ENCODE measurements at places on chromosomes 7 and 10.

GRCh38 chr7:38308140-38308539, 34.7 kb upstream of the TARP start:
- DNase-seq, result no peak

GRCh38 chr7:83984591-83984990, 210.0 kb downstream of the SEMA3A start:
- no peak for DNase-seq

DNA sequence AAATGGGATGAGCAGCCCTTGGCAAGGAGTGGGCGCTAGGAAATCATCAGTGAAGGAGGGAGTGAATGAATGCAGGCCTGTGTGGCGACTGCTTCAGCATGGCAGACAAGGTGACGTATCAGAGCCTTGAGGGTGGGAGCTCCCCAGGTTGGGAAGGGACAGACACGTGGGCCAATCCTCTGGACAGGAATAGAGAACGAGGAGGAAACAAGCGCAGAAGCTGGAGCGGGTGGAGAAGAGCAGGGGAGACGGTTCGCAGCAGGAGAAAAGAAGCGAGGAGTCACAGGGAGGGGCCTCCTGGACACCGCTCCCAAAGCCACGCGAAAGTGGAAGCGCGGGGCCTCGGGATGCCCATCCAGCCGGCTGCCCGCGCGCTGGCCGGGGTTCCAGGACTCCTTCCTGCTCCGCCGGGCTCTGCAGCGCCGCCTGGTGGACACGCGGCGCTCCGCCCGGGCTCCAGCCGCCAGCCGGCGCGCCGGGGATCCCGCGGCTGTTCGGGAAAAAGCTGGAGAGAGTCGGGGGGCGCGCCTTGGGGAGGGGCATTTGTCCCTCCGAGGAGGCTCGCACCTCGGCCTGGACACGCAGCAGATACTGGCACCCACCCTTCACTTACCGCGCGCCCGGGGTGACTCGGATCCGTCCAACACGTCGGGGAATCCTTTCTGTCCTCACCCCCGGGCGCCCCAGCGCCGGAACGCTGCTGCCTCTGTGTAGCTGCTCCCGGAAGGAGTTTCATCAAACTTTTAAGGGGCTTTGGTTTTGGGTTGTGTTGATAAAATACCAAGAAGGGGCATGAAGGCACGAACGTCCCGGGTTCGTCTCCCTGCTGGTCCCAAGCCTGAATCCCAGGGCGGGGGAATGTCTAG, 6.3 kb downstream of the ZNF503 start:
- DNase-seq, result no peak

GRCh38 chr7:137462847-137463246, 119.3 kb upstream of the PTN start:
- no peak for DNase-seq

DNA sequence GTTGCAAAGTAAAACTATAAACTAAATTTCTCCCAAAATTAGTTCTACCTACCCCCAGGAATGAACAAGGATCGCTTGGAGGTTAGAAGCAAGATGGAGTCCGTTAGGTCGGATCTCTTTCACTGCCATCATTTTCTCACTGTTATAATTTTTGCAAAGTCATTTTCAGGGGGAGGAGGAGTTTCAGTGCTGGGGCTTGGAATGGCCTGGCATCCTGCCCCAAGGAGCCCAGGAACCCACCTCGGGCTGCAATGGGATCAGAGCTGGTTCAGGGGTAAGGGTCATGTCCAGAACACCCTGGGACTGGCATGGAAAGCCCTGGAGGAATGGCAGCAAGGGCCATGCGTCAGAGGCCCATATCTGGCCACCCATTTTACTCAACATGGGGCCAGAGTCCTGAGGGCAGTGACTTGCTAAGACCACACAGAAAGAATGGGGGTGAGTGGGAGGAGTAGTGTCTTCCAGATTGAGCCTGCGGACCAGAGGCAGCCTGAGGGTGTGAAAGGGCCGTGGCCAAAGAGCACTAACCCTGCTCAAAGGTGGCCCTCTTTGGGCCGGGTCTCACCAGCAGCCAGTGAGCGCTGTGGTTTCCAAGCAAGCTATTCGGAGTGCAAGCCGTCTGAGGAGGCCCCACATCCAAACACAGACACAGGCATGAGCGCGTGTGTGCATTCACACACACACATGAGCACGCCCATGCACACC, 31.8 kb downstream of the GPRIN2 start:
- DNase-seq, result no peak

DNA sequence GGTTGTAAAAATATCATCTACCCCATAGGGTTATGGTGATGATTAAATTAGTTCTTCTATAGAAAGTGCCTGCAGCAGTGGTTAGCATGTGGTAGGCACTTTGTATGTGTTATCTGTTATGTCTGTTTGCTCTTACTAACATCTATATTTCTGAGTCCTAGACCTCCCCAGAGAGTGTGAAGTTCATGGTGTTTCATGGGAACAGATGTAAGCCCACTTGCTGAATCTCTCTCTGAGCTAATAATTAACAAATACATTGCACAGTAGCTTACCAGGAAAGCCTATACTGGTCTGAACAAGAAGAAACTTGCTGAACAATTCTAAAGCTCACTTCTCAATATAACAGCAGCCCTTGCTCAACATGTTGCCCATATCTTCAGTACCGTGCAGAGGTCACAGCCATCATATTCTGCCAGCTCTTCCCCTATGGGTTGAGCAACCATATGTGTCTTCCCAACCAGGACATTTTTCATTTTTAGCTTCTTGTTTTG, 100.1 kb downstream of the NPSR1 start:
- DNase-seq, result no peak

DNA sequence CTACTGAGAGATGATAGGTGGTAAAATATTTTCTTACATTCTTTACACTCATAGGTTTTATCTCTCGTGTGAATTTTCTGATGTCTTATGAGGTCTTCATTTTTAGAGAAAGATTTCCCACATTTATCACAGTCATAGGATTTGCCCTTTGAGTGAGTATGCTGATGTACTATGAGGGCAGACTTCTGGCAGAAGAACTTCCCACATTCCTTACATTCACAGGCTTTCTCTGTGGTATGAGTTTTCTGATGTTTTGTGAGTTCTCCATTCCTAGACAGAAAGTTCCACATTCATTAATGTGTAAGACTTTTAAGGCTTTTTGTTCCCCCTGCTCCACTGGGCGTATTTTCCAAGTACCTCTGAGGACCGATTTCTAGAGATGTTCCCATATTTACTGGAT, 23.5 kb downstream of the ZNF25 start:
- no peak for DNase-seq

- no peak for DNase-seq
These were observed 122.7 kb downstream of the PRKAG2 start for GRCh38 chr7:151754142-151754590.

DNA sequence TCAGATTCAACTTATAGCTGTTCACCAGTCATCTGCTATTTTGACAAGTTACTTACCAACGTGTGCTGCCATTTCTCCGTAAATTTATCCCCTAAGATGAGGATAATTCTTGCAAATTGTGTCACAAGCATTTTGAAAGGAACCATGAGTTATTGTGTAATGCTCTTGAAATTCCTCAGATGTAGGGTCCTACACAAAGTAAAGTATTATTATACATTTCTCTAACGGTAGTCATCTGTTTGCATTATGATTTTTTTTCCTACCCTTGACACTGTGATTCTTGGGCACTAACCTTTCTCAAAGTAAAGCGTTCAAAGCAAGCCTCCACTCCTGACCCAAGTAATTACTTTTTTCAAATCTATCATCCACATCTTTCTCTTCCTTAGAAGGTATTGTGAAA, 8.1 kb downstream of the HERC4 start:
- no peak for DNase-seq

DNA sequence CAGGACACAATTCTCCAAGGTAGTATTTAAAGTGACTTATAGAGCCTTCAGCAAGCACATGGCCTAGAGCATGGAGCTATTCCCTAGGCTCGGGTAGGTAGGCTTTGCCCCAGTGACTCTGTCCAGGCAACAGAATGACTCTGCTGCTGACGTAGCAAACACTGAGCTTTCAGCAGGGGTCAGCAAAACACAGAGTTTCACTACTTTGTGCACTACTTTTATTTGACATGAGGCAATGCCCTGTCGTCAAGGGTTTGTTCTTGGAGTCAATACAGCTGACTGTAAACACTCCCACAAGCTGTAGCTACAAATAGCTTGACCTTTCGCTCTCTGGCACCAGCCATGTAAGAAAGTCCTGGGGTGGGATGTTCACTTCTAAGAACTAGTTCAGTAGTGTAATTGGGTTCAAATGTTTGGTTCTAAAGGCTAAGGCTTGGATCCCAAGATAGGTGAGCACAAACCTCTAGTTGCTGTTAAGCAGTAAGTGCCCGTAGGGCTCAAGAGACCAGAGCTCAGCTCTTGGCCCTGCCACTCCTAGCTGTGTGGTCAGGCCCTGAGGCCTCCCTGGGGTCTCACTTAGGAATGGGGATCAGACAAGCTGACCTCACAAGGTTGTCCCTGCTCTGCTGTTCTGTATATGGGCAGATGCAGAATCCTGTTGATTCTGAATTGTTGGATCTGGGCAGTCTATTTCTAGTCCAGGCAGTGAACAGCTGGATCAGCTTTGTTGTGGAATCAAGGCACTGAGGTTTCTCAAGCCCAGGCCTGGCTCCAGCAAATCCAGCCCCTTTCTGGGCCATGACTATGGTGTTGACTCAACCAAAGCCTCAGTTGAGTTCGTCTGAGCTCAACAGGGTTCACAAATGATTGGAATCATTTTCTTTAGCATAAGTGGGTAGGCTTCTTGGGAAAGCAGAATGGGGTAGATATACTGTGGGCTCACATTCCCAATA, 10.7 kb downstream of the NODAL start:
- no peak for DNase-seq

DNA sequence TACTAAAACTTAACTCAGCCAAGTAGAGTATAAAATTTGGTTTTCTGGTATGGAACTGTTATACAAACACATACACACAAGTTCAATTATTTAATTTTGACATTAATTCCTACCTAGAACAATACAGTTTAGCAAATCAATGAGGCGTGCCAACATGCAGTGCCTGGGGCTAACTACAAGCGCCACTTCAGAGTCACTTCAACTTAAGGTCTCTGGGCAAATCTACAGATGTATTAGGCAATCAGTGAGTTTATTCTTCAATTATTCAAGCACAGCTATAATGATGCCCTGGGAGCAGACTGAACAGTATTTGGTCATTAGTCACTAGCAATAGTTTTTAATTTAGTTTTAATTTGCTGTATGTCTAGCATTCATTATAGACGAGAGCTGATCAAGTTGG, 51.6 kb downstream of the HIBADH start:
- peak; percentile 97 for DNase-seq

DNA sequence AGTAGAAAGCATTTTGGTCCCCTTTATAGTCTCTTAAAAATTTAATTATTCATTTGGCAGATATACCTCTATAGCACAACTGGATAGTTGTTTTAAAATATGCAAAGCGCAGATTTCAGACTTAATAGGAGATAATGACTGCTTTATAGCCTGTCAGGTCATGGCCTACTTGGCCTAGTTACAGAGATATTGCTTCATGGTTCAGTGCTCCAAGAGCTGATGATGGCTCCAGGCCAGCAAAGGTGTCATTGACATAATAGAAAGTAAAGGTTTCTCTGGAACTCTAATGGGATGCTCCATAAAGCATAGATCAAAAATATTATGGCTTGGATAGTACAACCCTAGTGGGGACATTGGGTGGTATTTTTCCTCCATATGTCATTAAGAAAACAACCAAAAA, 285.7 kb downstream of the NXPH1 start:
- peak; percentile 97 for DNase-seq

GRCh38 chr10:71878327-71879034, 27.4 kb upstream of the PSAP start:
- DNase-seq, result no peak

DNA sequence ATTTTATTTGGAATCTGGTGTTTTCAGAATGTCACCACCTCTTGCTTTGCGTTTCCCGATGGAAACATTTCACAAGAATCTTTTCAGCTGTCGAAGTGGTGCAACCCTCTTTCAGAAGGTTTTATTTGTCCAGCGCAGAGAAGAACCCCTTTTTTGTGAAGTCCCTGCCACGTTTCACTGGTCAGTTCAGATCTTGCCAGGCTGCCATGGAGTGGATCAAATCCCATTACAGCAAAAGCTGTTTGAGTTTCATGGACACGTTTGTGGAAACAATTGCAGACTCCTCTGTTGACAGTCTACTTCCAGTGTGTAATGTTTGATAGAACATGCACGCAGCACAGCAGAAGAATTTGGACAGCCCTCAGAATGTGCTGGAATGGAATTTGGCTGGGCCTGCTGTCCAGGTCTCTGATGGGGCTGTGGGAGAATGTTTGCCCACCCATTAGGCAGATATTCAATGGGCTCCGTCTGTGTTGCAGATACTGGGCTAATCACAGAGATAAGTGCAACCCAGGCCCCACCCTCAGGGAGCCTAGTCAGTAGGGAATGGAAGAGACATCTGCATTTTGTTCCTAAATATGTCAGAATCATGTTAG, 143.2 kb downstream of the GRK5 start:
- DNase-seq, result no peak

DNA sequence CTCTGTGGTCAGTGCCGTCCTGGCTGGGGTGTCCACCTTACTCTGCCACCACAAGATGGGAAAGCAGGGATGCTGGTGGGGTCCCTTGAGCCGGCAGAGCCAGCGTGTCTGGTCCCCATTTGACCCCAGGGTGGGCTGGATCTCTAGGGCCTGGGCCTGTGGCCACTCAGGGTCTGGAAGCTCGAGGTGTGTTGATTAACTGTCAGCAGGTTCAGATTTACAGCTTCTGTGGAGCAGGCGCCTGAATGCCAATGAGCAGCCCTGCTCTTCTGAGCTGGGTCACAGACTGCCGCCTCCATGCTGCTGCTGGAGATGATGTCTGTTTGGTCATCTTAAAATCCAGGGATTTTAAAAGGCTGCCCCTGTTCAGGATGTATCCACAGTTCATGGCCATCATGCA, 11.3 kb upstream of the DPYSL4 start:
- no peak for DNase-seq

GRCh38 chr10:49290607-49291006, 8.4 kb upstream of the C10orf71 start:
- no peak for DNase-seq

- no peak for DNase-seq
These were observed 82.7 kb downstream of the PLCE1 start for GRCh38 chr10:94076325-94076841.

GRCh38 chr7:77904252-77904651, 105.7 kb downstream of the PHTF2 start:
- DNase-seq, result no peak

DNA sequence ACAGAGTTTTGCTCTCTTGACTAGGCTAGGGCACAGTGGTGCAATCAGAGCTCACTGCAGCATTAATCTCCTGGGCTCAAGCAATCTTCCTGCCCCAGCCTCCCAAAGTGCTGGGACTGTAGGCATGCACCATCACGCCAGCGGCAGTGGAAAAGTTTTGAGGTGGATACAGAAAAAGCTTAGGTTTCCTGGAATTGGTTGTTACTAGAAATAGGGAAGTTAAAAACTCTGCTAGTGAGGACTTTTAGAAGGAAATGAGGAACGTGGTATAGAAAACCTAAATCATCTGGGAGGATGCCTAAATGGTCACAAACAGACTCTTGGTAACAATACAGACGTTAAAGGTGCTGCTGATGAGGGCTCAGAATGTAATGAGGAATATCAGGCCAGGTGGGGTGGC, 10.9 kb upstream of the SNX8 start:
- no peak for DNase-seq

All from NCI-H1105 treated with DMSO at 0.1 percent for 48 hours (cell line).